ENCODE measurements at places on chromosomes 3 and 15.
A peak's percentile ranks its signal among the peaks of the same experiment; 100 is the strongest.

- no peak for DNase-seq
These were observed 112.7 kb upstream of the C3orf80 start for GRCh38 chr3:160112481-160112880.

DNA sequence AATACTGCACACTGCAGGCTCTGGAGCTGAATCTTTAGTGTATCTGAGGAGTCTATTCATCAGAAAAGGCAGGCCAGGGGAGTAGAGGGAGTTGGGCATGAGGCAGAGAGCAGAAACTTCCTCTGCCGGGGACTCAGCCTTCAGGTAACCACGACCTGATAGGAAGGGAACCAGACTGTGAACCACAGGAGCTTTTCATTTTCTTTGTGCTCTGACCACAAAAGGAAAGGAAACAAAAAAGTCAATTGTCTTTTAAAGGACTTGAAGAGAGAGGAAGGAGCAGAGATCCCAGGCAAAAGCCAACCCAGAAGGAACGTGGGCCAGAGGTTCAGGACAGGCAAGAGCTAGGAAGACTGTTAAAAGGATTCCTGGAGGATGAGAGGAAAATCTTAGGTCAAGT lies 573.3 kb downstream of the EPHB1 start:
- no peak for DNase-seq

- DNase-seq, result no peak
These were observed 60.6 kb downstream of the GRIP2 start for GRCh38 chr3:14479591-14479990.

- no peak for DNase-seq
These were observed 14.0 kb upstream of the STAC start for GRCh38 chr3:36366308-36366707.

DNA sequence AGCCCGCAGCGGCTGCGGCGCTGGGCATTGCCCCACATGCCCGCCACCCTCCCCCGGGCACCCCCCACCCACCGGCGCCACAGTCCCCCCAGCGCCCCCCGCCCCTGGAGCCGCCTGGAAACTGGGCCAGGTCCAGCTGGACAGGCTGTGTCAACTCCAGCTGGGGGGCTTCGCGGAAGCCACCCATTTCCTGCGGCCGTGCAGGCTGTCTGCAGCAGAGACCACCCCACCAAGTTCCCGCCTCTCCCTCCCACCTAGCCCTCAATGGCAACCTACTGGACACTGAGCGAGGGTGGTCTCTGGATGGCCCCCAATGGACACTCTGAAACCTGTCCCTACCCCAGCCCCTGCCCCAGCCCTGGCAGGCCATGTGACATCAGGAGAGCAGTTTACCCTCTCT lies 62.8 kb upstream of the GATA2 start:
- no peak for DNase-seq

DNA sequence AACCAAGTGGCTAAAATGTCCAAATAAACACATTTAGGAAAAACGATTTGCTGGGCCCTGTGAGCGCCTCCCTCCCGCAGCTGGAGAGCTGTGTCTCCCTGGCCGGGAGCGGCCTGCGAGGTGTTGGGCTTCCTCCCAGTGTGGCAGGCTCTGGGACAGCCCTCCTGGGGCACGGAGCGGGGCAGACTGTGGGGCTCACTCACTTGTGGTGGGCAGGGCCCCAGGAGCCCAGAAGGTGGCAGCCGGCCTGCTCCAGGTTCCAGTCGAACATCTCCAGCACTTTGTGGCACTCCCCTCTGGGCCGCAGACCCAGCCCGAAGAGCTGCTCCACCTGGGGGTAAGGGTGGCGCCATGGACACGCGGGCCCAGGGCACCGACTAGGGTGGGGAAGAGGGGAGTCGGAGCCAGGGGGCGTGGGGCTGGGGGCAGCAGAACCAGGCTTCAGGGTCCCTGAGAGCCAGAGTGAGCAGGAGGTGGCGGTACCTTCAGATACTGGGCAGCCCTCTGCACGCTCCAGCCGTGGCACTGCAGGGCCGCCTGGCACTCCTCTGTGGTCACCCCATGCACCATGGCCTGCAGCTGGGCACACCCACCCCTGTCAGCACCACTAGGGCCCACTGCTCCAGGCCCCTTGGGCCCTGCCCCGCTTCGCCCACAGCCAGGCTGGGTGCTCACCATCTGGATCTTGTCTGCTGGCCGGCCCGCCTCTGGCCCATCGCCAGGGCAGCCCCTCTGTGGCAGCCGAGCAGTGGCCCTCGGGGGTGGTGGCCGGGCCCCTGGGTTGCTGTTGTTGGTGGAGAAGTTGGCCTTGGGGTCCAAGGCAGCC lies 41.5 kb downstream of the TNK2 start:
- no peak for DNase-seq

- DNase-seq, result no peak
These were observed 88.6 kb downstream of the GTPBP8 start for GRCh38 chr3:113079218-113079961.

- DNase-seq, result no peak
These were observed 88.6 kb downstream of the SLCO3A1 start for GRCh38 chr15:91941871-91942658.

DNA sequence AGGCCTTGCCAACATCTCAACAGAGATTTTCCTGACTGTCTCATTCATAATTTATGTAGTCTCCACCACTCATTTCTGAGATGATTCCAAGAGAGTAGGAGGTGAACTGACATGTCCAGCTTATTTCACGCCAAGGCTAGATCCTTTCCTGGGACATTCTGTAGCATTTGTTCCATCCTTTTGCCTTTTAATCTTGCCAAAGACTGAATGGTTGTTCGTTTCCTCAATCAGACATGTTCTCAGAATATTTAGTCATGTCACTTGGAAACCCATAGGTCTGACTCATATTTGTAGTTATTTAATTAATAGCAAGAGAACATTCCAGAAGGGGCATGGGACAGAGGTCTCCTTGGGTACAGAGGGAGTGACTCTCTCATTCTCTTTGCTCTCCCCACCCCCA lies 80.9 kb downstream of the DHX36 start:
- no peak for DNase-seq

GRCh38 chr15:62394079-62394478 lies 229.0 kb upstream of the C2CD4B start:
- no peak for DNase-seq

DNA sequence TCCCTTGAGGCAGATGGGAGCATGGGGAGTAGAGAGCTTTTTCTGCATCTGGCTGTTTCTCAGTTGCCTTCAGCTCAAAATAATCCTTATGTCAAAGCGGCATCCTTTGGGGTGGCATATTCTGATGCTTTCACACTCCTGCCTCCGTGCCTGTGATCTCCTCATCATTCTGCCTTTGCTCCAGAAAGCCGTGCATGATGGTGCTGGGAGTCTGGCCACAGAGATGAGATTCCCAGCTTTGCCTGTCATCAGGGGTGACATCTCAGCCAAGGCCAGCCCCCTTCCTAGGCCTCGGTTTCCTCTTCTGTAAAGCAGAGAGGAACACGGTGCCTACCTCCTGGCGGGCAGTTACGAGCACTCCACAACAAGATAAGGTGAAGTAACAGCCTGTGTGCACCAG lies 96.3 kb upstream of the ALDH1A3 start:
- no peak for DNase-seq

- no peak for DNase-seq
These were observed 76.2 kb downstream of the SETD5 start for GRCh38 chr3:9473496-9474065.

DNA sequence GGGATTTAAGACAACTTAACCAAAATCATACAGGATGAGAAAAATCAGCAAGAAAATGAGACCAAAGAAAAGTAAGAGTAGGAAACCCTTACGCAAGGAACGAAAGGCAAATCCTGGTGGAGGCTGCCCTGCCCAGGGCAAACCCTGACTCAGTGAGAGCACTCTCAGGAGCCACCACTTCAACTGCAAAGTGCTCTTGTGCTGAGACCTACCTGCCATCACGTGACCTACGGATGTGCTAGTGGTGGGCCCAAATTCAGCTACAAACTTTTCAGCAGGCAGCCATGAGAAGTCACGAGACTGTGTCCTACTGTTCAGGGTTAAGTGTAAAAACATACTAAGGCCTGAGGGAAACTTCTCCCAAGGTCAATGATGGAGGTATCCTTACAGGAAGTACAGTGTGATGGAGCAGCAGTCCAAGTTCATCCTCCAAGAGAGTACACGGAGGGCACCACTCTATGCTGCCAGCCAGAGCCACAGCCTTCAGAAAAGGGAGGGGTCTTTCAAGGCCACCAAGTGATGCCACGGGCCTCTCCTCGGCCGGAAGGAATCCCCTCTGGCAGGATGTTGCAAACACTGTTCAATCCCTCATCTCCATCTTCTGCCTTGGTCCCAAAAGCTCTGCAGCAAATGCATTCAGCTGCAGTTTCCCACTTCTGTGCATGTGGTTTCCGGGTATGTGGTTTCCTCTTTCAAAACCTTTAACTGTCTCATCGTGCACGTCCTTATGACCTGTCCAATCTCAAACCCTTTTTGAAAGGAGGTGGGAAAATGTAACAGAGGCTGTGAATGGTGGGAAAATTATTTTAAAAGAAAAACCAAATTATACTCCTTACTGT lies 9.5 kb downstream of the CHSY1 start:
- DNase-seq, result peak; percentile 58

- DNase-seq, result no peak
These were observed 1.4 kb upstream of the NSMCE3 start for GRCh38 chr15:29270976-29271375.

- DNase-seq, result no peak
These were observed 109.1 kb upstream of the ZNF385D start for GRCh38 chr3:21860082-21860475.

- no peak for DNase-seq
These were observed 11.9 kb upstream of the CGNL1 start for GRCh38 chr15:57364282-57365007.

DNA sequence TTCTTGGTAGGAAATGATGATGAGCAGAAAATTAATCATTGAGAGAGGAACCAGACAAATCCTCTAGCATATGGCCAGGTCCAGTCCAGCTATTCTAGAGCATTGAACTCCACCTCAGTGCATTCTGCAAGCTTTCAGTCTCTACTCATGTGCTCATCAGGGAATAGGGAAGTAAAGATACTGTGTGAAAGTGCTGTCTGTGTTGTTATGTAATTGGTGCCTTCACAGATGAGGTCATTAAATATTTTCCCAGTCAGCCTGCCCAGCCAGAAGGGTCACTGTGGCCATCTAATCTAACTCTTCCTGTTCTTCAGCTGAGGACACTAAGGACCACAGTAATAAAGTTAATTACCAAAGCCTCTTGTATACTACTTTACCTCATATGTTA lies 28.2 kb downstream of the C3orf62 start:
- DNase-seq, result no peak

- peak; percentile 19 for DNase-seq
These were observed 612 bp downstream of the APPL1 start for GRCh38 chr3:57227930-57228751.

- DNase-seq, result no peak
These were observed 42.5 kb upstream of the MYO5C start for GRCh38 chr15:52338058-52338457.

- no peak for DNase-seq
These were observed 20.3 kb downstream of the ACAA1 start for GRCh38 chr3:38116471-38117162.

- no peak for DNase-seq
These were observed 125.6 kb downstream of the CADPS start for GRCh38 chr3:62749657-62750056.

DNA sequence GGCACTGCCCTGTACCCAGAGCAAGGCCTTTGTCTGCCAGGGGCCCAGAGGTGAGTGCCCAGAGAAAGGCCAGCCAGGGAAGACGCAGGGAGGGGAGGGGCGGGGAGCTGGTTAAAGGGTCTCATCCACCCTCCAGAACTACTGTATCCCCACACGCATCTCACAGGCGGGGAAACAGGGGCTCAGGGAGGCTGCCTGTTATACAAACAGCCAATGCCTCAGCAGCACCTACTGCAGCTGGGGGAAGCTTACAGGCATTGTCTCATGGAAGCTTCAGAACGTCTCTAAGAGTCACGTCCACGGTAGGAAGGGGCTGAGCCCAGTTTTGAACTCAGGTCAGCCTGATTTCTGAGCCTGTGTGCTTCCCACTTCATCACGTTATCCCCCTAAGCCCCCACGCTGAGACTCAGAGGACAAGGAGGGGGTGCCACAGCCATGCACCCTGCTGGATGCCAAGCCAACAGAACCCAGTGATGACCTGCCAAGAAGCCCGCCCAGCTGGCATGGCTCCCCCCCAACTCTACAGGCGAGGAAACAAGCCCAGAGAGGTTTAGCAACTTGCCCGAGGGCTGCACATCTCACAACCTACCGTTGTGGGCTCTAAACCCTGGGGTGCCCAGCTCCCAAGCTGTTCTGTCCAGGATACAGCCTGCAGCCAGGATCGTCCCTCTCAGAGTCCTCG lies 54.5 kb downstream of the IQSEC1 start:
- no peak for DNase-seq

GRCh38 chr15:80694611-80695098 lies 455 bp upstream of the ABHD17C start:
- peak; percentile 8 for DNase-seq

- DNase-seq, result no peak
These were observed 426.6 kb upstream of the THBS1 start for GRCh38 chr15:39154227-39154638.

DNA sequence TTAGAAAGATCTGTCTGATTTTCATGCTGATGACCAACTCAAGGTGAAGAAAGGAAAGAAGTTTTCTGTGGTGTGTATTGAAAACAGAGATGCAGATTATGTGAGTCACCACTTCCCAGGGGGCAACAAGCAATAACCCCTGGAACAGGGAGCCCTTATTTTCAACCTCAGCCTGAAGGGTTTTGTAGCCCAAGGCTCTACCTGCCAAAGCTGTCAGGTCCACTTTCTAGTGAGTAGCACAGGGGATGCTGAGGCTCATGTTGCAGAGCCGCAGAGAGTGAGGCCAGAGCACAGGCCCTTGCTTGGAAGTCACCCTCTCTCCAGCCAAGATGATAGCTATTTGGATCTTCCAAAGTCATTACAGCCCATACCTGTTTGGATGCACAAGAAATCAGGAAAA lies 152.2 kb upstream of the SLC24A5 start:
- no peak for DNase-seq

DNA sequence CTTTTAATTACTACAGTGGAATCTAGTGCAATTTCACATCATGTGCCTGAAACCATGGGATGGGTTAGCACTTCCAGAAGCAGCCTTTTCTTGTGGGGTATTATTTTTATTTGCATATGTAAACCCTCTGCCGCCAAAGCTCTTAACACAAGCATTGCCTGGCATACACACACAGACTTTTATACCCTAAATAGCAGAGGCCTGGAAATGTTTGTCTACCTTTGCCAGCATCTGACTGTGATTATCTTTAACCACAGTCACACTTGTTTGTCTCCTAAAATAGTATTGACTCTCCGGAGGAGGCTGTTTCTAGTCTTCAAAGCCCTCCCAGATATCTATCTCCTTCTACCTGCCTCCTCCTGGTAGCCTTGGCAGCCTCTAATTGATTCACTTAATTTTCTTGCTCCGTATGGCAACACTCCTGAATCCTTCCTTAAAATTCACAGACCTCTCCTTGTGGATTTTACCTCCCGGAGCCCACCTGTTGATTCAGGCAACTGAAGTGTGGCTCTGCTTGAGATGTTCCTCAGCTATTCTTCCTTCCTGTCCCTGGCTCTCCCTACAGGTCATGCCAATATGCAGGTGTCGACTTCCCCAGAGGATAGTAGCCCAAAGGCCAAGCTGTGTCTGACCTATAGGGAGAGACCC lies 127.1 kb upstream of the UMPS start:
- DNase-seq, result no peak
